Stimulated activated CD4-positive, alpha-beta T cell treated with anti-CD3 and anti-CD28 coated beads, Interleukin-15, amount 100 ng/mL, for 48 hours (primary cell): ENCODE measurements at places on chromosomes 12 and 14.

DNA sequence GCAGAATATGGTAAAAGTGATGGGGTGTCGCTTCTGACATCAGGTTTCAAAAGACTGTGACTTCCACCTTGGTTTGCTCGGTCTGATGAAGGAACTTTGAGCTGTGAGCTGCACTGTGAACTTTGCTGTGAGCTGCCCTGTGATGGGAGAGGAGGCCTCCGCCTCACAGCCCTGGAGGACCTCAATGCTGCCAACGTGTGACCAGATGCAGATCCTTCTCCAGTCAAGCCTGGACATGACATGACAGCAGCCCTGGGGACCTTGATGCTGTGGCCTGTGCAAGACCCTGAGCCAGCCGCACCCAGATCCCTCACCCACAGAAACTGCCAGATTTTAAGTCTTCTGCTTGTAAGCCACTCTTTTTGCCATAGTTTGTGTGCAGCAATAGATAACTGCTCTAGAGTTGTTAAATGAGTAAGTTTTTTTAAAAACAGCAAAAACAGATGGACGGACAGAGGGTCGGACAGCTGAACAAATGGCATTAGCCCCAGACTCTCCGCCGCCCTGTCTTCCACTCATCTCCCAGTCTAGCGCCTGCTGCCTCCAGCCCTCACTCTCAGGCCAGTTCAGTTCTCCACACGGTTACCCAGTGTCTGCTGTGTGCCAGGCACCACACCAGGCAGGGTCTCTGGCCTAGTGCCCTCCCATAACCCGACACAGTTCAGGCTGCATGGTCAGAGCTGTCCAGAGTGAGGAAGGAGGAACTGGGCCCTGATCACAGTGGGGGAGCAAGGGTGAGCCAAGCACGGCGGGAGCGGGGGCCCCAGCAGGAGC is 13.1 kb upstream of the LRTM2 start:
- no peak for DNase-seq

- DNase-seq = no peak
Observed at GRCh38 chr14:97074456-97074855, 277.3 kb downstream of the VRK1 start.

- DNase-seq = no peak
Observed at GRCh38 chr14:49221316-49221715, 364.9 kb downstream of the RPS29 start.

- no peak for DNase-seq
Observed at GRCh38 chr12:131851741-131852550, 23.8 kb downstream of the MMP17 start.

- no peak for DNase-seq
Observed at GRCh38 chr12:114976372-114976771, 292.4 kb upstream of the TBX3 start.

DNA sequence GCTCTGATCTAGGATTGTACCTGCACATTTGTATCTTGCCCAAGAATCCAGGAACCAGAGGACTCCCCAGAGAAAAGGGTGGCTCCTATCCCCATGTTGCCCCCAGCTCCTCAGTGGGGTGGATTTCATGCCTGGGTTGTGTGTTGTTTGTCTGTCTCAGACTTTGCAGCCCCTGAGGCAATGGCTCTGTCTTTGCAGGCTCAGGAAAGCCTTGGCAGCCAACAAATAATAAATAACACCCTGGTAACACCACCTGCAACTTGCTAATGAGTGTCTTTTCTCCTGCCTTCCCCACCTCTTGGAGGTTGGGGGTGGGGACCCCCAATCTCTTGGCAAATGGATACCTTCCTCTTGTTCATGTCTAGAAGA is 65.2 kb upstream of the CISTR start:
- no peak for DNase-seq

DNA sequence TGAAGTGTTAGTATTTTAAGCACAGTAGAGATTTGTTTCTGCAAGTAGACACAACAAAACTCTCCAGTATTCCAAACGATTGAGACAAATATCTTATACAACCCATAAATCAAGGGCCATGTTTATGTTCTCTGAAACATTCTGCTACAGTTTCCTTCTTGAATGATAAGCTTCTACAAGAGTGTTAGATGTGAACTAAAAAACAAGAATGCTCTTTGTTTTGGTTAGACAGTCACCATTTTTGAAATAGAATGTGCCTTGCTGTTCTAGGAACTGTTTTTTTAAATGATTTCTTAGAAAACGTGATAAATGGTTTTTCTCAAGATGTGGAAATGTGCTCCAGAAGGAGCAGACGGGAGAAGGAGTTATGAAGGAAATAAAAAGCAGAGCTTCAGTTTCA is 1656.3 kb upstream of the FLRT2 start:
- DNase-seq = no peak

GRCh38 chr14:103132381-103133209 is 9.3 kb downstream of the TNFAIP2 start:
- no peak for DNase-seq

- no peak for DNase-seq
Observed at GRCh38 chr14:37413050-37413449, 182.0 kb downstream of the FOXA1 start.

DNA sequence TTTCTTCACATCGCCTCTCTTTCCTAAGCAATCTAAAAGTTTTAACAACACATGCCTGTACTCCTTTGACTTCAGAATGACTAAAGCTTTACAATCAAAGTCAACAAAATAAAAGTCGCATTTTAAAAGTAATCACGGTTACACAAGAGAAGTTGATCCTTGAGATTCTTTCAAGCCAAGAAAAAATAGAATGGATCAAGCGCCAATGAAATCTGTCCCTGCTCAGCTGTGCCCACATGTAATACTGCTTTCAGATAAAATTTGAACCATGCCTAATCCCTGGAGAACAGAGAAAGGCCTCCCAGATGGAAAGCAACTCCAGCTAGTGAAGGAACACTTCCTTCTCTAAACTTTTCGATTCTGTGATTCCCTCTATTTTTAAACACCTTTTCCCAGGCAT is 113.1 kb downstream of the FBXL14 start:
- no peak for DNase-seq

- DNase-seq = no peak
Observed at GRCh38 chr14:56005191-56006053, 112.8 kb upstream of the PELI2 start.

GRCh38 chr14:56199982-56200577 is 81.9 kb downstream of the PELI2 start:
- no peak for DNase-seq

GRCh38 chr12:8658346-8658745 is 4.3 kb downstream of the MFAP5 start:
- no peak for DNase-seq

- DNase-seq = no peak
Observed at GRCh38 chr12:113359133-113359938, 949 bp downstream of the PLBD2 start.

DNA sequence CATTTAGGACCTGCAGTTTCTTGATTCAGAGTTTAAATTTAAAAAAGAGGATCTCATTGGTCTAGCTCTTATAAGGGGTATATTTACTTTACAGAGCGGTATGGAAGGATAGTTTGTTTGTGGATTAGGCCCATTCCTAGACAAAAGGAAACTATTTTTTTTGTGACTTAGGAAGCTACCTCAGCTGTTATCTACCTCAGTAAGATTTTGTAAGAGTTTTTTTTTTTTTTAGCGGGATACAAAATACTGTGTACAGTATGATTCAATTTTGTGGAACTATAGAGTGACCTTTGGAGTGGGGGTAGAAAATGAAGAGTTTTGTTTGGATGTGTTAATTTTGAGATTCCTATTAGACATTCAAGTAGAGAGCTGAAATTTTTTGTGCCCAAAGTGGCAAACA is 104.6 kb upstream of the ATF1 start:
- DNase-seq = no peak

DNA sequence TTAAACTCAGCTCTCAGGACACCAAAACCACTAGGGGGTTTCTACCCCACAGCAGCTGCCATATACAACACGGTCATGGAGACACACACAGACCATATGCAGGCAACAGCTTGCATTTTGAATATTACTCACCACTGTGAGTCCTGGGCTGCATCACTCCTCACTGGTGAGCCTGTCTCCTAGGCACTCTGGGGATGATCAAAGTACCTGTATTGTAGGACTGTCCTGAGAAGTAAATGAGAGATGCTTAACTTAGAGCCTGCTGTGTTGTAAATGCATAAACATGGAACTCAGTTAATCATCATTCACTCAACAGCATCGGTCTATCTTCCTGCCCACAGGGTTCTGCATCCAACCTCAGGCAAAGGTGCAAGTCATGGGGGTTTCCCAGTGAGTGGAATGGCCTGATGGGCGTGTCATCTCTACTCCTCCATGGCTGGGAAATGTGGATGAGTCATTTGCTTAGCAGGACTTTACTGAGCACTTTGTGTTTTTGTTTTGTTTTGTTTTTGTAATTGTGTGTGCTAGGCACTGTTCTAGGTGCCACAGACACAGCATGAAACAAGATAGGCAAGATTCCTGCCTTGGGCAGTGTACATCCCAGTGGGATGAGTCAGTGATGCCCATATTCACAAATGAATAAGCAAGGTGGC is 1141.2 kb upstream of the TMEM132C start:
- DNase-seq = peak; percentile 36

- DNase-seq = no peak
Observed at GRCh38 chr14:52883658-52884057, 67.2 kb downstream of the FERMT2 start.

DNA sequence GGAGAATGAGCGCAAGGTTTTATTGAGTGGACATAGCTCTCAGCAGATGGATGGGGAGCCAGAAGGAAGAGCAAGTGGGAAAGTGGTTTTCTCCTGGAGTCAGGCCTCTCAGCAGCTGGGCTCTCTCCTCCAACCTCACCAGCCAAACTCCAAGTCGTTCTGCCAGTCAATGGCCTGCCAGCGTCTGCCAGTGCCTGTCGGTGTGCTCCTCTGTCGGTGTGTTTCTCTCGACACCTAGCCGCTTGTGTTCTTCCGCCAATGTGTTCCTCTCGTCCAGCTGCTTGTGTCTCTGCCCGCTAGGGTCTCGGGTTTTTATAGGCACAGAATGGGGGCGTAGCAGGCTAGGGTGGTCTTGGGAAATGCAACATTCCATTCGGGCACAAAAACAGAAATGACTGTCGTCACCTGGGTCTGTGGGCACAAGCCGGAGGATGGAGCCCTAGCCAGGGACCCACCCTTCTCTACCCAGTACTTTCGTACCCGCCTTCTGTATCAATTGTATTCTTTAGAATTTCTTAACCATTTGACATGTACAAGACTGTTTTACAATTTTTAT is 1365.4 kb downstream of the FSCB start:
- no peak for DNase-seq

DNA sequence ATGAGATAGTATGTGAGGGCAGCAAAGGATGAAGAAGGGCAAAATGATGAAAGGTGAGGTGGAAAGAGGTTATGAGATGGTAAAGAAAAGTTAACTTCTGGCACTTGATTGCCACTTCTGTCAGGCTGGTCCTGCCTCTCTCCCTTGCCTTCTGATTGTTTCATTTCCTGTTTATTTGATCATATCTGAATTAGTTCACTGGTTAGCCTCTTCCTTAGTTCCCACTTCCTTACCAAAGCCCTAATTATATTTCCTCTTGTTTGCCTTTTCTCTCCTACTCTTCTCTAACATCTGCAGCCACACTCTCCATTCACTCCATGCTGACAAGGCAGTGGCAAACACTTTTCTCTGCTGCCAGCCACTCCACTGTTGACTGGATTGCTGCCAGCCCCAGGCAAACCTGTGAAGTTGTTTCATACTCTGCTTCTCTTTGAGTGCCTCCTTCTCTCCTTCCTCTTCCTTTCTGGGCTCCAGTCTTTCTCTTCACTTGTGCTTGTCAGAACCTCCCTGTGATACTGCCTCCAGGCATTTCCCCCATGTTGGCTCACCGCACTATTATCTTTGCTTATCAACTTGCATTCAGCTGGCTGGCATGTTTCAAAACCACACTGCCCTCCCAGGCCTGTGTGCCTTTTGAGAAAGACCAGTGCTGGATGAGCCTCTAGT is 8.1 kb downstream of the PNP start:
- DNase-seq = no peak

DNA sequence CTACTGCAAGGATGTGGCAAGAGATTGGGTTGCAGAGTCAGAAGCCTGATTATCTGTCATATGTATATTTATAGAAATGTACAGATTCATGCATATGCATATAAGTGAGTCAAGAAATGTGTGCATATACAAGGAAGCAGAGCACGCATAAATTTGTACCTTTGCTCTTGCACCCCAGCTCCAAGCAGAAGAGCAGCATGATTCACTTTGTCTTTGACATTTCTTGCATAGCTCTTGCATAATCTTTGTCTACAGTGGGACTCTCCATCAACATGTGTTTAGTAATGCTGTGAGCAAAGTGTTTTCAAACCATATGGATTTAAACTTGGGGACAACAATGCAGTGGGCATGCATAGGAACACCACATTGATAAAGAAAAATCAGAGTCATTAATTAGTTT is 330.7 kb upstream of the DCN start:
- DNase-seq = no peak

GRCh38 chr12:47903151-47903611 is 1.6 kb downstream of the VDR start:
- DNase-seq = no peak

- DNase-seq = no peak
Observed at GRCh38 chr12:108729612-108730364, 1.5 kb downstream of the CORO1C start.

DNA sequence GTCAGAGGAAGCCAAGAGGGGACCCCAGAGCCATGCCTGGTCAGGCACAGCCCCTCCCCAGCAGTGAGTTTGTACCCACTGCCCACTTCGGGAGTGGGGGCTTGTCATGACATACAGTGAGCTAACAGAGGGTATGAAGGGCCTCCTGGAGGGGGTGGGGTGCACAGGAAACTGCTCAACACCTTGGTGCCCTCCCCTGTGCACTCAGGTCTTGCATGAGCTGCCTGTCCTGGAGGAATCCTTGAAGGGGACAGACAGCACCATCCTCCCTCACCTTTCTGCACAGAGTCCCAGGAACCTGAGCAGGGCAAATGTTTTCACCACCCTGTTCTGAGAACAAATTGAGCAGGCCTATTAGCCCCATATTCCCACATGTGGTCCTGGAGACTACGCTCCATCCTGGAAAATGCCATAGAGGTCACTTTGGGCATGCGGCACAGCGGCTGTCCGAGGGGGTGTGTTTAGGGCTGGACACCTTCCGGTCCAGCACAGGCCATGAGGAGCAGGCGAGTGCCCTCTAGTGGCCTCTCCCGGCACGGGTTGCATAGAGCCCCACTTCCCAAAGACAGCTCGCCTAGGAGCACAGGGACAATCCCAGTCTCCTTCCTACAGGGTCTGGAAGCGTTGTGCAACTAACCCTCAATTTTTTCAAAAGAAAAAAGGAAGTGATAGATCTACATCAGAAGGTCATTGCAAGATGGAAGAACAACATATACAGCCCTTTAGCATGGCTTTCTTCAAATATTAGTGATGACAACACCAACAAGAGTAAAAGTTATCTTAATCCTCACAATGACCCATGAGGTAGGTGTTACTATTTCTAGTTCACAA is 31.9 kb upstream of the ZFP36L1 start:
- no peak for DNase-seq
